ENCODE measurements at places on chromosomes 6 and 20.

GRCh38 chr6:111663692-111664564 is 58.2 kb upstream of the TRAF3IP2 start:
- no peak for DNase-seq

DNA sequence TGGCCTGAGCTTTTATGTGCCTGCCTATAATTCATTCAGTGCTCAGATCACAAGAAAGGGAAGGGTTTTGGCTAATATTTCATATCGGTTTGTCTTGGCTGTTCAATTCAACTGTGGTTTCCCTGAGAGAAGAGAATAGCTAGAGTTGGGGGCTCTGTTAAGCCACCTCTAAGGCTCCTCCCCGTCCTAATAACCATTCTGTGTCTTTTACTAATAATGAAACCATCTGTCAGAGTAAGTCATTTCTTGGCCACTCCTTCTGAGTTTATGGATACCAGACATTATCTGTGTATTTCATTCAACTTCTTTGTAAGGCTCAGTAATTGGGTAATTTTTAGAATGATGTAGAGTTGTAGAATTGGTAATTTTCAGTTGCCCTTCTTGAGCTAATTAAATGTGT is 5.2 kb downstream of the STX11 start:
- DNase-seq = no peak

DNA sequence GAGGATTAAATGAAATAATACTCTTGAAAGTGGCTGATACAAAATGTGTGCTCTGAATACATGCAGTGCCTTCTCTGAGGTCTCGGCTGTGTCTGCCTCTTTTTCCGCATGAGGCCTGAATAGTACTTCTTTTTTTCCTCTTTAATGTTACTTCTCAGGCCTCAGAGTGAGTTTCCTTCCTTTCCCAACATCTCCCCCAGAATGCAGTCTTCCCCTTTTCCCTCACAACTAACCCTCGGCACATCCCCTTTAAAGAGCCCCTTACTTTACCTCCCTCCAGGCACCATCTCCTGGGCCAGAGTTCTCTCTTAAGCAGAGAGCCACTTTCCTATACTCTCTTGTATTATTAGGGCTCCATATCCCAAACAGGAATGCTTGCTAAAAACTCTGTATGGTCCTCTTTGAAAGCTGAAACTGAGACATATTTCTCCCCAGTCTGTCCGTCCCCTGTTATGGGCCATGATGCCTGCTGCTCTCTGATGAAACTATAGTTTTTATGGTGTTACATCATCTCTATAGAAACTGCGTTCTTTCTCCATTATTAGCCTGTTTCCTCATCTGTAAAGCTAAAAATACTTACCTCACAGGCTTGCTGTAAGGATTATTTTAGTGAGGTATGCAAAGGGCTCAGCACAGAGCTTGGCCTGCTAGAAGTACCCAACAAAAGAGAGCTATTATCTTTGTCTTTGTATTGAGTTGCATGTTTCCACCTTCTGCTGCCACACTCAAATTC is 2.3 kb downstream of the PLAGL2 start:
- no peak for DNase-seq

- DNase-seq = no peak
Measured at GRCh38 chr6:168247443-168248147, 72.0 kb downstream of the DACT2 start.

All from stimulated activated CD4-positive, alpha-beta T cell treated with anti-CD3 and anti-CD28 coated beads, Interleukin-15, amount 100 ng/mL, for 1 hour (primary cell).